ENCODE measurements at places on chromosomes 13 and 19.
A peak's percentile ranks its signal among the peaks of the same experiment; 100 is the strongest.

DNA sequence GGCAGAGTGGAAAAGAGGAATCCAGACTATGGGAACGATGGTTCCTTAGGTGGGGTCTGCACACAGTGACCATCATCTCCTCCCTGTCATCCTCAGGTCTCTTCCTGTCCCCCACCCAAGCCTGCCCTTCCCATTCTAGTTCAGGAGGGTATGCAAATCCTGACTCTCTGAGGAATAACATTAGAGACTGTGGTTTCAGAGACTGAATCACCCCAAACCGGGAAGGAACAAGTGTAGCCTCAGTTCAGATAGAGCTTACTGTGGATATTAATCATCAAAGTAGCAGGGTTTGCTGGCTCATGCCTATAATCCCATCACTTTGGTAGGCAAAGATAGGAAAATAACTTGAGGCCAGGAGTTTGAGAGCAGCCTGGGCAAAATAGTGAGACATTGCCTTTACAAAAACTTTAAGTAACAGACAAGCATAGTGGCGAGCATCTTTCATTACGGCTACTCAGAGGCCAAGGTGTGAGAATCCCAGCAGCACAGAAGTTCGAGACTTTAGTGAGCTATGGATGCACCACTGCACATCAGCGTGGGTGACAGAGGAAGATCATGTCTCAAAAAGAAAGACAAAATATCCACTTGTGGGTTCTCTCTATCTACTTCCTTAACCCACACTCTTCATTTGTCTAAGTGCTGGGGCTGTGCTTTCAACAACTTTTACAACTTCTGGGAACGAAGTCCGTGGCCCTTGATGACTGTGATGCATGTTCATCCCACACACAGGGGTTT is 19.3 kb upstream of the LGALS13 start:
- DNase-seq, result no peak

DNA sequence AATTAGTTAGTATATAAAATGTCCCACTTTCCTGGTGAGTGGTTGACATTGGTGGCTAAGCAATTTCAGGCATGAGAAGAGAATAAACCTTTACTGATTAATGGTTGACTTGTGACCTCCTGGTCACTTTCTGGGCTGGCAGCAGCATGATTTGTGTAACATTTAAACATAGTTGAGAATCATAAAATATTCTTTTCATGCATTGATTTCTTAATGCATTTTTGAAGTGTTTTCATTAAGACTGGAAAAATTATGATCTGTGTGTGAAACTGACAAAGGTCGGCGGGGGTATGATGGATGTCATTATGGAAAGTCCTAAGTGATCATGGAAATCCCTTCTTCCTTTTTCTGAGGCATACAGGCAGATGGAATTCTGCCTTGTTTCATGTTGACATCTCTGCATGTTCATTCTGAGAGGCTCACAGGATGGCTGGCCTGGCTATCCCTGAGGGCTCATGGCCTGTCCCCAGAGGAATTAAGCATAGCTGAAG is 98.7 kb upstream of the RNF113B start:
- DNase-seq, result no peak

GRCh38 chr13:99506634-99507033 is 5.4 kb downstream of the TM9SF2 start:
- DNase-seq, result no peak

GRCh38 chr19:15115762-15116615 is 8.8 kb downstream of the SYDE1 start:
- no peak for DNase-seq

DNA sequence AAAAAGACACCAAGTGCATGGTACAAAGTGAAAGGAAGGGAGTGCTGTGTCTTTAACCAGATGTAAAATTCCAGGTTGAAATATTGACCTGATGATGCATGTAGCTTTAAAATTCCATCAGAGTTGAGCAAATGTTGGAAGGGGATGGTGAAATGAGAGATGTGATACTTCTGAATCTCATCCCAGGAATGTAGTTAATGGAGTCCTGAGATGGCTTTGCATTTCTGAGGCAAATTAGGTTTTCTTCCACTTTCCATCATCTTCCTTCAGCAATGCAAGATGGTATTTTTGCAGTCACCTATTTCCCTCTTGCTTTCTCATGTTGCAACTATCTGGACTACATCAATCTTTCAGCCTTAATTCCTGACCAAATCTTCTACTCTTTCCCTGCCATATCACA is 194.1 kb upstream of the MIR17HG start:
- DNase-seq, result no peak

GRCh38 chr13:27442071-27442647 is 8.2 kb downstream of the MTIF3 start:
- no peak for DNase-seq

GRCh38 chr19:51327066-51328001 is 14.6 kb downstream of the VSIG10L start:
- no peak for DNase-seq

- DNase-seq, result no peak
Observed at GRCh38 chr13:113770441-113770840, 11.4 kb downstream of the TMEM255B start.

- DNase-seq, result no peak
Observed at GRCh38 chr13:60134376-60134775, 29.4 kb downstream of the DIAPH3 start.

DNA sequence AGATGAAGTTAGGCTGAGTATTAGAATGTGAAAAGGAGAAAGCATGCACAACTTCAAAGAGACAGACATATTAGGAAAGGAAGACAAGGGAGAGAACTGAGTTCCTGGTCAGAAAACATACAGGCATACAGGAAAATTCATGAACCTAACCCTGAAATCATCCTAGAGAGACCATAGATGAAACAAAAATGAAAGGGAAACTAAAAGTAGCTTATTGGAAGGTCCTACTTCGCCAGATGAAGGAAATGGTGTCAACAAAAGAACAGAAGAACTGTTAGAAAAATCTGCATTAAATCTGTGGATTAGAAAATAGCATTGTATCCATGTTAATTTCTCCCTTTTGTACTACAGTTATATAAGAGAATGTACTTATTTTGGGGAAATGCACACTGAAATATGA is 169.0 kb upstream of the UFM1 start:
- DNase-seq, result no peak

DNA sequence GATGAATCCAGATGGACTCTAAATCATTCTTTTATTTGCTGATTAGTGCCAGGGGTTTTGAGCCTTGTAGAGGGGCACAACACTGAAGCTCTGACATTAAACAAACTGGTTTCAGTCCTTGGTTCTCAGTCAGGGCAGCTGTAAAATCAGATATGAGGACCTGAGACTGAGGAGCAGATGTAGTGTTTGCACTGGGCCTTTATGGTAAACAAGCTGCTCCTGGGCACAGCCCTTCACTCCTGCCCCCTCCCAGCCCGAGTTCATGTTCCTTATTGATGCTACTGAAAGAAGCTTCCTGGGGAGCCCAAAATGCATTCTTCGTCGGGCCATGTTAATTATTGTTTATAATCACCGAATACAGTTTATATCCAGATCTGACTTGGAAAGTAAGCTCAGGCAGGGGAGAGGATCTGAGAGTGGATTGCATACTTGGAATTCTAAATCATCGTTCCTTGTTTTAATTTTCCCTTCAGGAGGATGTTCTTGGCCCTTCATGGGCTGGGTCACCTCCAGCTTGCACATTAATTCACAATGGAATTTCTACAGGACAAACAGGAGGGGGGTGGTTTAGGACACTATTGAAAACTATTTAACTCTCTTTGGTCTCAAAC is 213.5 kb downstream of the FGF9 start:
- DNase-seq, result no peak

DNA sequence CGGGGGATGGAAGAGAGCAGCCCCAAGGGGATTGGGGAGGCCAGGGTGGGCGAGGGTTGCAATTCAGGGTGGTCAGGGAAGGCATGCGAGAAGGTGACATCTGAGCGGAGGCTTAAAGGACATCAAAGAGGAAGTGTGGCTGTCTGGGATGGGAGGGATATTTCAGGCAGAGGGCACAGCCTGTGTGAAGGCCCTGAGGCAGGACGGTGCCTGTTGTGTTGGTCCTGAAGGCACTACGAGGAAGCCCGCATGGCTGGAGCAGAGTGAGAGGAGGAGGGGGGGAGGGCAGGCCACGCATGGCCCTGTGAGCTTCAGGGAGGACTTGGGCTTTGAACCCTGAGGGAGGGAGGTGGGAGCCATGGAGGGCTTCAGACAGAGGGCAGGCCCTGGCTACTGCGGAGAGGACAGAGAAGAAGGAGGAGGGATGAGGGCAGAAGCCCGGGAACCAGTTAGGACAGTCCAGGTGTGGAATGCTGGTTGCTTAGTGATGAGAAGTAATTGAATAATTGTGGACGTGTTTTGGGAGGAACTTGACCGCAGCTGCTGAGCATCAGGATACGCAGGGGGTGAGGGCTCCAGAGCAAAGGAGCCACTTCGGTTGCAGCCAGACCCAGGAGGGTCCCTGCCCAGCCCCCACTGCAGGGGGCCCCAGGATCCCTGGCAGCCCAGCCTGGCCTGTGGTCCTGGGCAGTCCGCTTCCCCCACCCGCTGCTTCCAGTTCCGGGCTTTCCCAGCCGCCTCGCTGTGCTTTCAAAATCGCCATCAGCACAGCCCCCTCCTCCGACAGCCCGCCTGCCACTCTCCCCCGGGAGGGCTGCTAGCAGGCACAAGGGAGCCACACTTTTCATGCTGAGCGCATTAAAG is 6.2 kb downstream of the TLE6 start:
- no peak for DNase-seq

DNA sequence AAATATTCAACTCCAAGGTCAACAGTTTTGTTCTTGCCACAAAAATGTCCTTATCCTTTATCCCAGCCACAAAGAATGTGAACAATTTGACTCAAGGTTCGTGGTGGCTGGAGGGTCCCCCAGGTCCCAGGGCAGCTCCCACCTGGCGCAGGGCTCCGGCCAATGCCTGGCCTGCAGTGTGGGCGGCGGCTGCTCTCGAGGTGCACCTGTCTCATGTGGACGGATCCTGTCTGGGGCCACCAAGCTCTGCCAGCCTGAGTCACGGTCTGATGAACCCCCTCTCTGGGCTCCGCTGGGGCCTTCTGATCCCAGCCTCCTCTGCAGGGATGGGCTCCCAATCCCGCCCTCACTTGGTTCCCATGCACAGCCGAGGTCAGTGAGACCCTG is 49.4 kb downstream of the GAS6 start:
- no peak for DNase-seq

DNA sequence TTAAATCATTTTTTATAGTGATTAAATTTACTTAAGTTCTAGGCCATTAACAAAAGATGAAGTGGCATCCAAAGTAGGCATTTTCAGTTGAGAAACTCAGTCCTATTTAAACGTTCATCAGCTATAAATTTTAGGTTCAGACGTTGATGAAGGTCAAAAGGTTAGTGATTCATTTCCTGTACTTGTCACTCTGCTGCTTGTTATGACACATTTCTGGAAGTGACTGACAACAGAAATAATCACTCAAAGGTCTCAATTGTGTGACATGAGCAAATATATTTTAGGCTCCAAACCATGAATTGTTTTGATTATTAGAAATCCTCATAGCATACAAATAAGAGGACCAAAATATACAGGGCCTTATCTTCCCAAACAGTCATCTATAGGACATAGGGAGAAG is 10.3 kb upstream of the EDNRB start:
- no peak for DNase-seq

- DNase-seq, result no peak
Observed at GRCh38 chr13:113754242-113754641, 4.8 kb upstream of the TMEM255B start.

DNA sequence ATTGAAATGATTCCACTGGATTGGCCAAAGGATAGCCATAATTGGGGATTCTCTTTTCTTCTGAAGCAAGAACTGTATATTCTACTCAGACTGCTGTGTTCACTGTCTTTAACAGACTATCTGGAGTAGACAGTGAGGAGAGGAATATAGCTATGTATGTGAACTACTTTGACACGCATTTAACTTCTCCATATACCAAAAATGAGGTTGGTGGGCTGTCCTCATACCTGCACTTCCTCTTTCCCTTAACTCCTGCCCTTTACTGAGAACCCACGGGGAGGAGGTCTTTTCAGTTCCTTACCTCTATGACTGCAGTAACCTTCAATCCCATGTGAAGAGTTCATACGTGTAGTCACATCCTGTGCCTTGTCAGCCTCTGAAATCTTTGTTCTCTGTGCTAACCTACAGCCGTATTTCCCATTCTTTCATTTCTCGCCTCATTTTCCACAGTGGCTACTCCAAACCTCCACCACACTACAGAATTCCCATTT is 305.8 kb downstream of the MTUS2 start:
- no peak for DNase-seq

GRCh38 chr19:15412832-15413231 is 6.0 kb downstream of the AKAP8L start:
- no peak for DNase-seq

DNA sequence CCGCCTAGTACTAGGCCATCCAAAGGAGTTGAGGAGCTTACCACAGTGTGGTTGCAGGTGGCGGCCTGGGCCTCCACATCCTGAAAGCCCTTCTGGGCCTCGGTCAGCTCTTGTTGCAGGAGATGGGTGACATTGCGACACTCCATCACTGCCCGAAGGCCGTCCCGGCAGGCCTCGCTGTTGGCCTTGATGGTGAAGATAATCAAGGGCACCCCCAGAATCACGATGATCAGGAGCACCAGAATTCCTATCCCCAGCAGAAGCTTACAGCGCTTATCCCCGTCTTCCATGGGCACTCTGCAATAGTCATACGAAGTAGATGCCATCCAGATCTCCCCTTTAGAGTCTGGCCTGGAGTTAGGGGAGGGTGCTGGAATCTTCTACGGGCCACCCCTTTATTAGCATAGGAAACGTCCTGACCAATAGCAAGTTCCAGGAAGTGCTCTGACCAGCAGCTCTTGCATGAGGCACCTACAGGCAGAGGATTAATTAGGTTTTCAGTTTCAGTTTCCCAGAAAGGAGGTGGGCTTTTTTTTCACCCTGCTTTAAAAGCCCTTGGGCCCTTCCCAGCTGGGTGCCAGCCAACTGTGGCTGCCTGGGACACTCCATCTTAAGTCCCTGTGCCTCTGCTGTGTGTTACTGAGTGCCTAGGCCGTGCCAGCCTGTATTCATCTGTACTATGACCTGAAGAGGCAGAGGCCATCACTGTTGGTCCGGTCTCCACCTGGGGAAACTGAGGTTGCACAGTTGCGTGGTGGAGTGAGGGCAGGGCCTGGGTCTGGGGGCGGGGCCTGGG is at the start of gene BST2:
BST2 (minus strand) TSS at position 381 of the 796 bp plus-strand sequence; CDS start at position 326, 55 bp downstream.
- DNase-seq, result peak; percentile 38

DNA sequence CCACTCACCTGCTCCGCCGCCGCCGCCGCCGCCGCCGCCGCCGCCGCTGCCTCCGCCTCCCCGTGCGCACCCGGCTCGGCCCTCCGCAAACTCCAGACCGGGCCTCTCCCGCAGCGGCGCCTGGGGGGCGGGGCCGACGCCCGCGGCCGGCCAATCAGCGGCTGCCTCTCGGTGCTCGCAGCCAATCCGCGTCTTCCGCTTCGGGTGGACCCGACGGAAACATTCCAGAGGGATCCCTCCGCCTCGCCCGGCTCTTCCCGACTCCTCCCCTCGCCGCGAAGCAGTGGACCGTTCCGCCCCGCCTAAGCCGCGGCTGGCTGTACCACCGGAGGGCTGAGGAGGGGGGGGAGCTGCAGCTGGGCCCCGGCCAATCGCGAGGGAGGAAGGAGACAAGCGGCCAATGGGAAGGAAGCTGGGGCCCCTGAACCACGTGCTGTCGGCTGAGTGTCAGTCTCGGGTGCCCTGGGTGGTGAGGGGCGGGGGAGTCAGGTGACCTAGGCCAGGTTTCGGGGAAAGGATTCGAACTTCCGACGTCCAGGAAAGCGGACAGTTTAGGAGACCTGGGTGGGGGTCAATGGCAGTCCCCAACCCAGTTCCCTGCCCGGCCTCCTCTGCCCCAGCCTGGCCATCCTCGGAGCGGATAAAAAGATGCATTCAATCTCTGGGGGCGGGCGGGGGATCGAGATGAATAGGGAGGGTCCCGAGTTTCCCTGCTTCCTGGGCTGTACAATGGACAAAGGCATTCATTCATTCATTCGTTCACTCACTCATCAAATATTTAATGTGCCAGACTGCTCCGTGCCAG is at the start of gene GIPC1:
GIPC1 (minus strand) TSS at position 99 of the 805 bp plus-strand sequence. CDS start 13,151 bp downstream, outside the sequence.
- peak; percentile 97 for DNase-seq

GRCh38 chr13:42847891-42848663 is 66.7 kb downstream of the FAM216B start:
- no peak for DNase-seq
